NCI-H526 treated with DMSO at 0.1 percent for 48 hours (cell line): ENCODE measurements at places on chromosomes 16 and 17.

GRCh38 chr17:40517981-40518380 lies 16.6 kb upstream of the TNS4 start:
- no peak for DNase-seq

DNA sequence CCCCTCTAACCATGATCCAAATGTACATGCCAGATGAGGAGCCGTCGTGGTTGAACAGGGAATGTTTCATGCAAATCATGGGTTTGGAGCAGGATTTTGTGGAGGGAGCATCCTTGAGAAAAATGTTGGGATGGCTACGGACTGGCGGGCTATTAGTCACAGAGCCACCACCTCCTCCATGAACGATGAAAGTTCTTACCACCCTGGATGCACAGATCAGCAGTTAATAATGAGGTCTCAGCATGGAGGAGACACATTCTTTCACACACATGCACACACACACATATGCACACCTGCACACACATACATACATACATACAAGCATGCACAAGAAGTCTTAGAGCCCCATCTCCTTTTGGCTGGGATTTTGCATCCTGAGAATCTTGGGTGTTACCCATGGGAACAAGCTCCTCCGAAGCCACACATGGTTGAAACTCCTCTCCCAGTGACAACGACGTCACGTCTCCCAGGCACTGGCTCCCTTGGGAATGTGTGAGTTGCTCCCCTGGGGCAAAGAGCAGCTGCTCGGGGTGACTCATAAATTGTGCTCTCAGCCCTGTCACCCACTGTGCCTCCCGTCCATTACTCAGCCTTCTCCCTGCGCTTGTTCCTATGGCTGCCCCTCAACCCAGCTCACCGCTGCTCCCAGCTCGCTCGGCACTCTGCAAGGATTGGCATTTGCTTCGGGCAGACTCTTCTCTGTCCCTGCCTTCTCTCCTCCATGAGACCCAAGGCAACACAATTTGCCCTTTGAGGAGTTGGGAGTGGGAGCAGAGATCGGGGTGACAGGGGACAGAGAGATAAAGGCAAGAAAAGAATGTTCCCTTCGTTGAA lies 344.6 kb downstream of the SOX9 start:
- DNase-seq: peak; percentile 81

- DNase-seq: no peak
These were observed at the start of gene CES1 for GRCh38 chr16:55832773-55833691. Gene CES1, minus strand, starts transcription at chr16:55833096. Its CDS starts 41 bp downstream, at chr16:55833055.

GRCh38 chr17:35684055-35684802 lies 47.2 kb upstream of the RASL10B start:
- no peak for DNase-seq

GRCh38 chr17:76153640-76154039 lies 12.6 kb upstream of the FOXJ1 start:
- DNase-seq: no peak

DNA sequence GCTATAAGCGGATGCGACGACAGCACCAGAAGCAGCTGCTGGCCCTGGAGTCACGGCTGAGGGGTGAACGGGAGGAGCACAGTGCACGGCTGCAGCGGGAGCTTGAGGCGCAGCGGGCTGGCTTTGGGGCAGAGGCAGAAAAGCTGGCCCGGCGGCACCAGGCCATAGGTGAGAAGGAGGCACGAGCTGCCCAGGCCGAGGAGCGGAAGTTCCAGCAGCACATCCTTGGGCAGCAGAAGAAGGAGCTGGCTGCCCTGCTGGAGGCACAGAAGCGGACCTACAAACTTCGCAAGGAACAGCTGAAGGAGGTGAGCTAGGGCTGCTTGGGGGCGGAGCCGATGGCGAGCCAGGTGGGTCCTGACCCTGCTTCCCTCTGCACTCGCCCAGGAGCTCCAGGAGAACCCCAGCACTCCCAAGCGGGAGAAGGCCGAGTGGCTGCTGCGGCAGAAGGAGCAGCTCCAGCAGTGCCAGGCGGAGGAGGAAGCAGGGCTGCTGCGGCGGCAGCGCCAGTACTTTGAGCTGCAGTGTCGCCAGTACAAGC lies 10.1 kb downstream of the HIRIP3 start:
- no peak for DNase-seq

- no peak for DNase-seq
These were observed 23.7 kb upstream of the CYLD start for GRCh38 chr16:50718061-50718760.

DNA sequence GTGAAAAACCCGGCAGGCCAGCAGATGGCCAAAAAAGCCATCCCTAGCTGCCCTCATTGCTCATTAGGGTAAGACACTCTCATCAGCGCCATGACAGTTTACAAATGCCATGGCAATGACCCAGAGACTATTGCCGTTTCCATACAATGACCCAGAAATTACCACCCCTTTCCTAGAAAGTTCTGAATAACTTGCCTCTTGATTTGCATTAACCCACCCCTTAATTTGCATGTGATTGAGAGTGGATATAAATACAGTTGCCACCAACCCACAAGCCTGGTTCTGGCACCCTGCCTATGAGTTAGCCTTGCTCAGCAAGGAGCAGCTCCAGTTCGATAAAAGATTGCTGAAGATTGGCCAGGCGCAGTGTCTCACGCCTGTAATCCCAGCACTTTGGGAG lies 16.1 kb upstream of the C16orf54 start:
- peak; percentile 40 for DNase-seq
